Activated CD4-positive, alpha-beta T cell treated with anti-CD3 and anti-CD28 coated beads, Interleukin-2, amount 50 U/mL, for 16 hours (primary cell): ENCODE measurements at places on chromosomes 4 and X.

DNA sequence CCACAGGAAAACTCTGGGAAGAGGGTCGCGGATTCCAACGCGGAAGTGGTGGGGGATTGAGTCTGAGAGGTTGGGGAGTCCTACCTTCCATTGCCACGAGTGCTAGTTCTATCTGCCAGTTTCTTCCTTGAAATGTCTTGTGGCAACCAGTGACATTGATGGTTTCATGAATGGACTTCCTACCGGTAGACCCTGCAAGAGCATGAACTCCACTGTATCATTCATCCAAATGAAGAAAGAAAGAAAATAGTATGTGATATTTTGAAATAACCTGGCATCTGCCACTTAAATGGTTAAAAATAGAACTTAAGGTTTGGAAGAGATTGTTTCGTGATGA is 1.1 kb upstream of the SLC10A7 start:
- DNase-seq, result peak; percentile 26

- no peak for DNase-seq
Measured at GRCh38 chr4:53059256-53059655, 197.1 kb downstream of the RASL11B start.

GRCh38 chr4:38672397-38673129 is 8.6 kb downstream of the KLF3 start:
- no peak for DNase-seq

- peak; percentile 62 for DNase-seq
Measured at GRCh38 chr4:184453365-184454160, 20.8 kb downstream of the IRF2 start.

DNA sequence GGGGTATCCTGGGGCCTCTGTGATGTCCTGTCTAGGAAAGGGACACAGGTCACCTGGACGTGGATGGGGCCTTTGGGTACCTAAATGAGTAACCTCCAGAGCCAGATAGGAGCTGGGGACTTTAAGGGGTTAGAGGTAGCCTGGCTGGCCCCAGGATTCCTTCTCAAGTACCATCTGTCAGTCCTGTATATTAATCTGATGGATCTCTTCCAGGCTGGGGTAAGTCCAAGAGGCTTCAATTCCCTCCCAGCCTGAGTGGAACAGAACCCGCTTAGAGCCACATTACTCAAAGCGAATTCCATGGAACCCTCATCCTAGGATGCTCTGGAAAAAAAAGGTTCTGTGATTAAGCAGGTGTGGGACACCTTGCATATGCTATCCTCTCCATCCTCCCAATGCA is 24.8 kb upstream of the MAP3K15 start:
- DNase-seq, result no peak

DNA sequence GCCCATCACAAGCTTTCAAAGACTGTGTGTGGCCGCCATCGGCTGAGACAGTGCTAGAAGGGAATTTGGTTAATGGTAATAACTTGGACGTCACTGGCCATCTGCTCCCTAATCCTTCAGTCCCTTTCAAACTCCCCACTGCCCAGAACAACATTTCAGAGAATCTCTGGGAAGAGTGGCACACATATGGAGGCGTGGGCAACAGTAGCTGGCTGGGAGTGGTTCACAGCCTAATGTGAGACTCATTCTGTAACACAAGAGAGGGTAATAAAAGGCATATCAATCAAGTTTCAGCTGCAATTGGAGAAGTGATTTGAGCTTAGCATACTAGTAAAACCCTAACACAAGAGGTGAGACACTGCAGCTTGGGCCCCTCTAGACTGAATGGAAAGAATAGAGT is 15.4 kb downstream of the SMIM10 start:
- DNase-seq, result no peak

- DNase-seq, result no peak
Measured at GRCh38 chr4:44861756-44862155, 135.4 kb upstream of the GNPDA2 start.

- DNase-seq, result peak; percentile 16
Measured at GRCh38 chrX:130415201-130415600, 13.4 kb downstream of the RBMX2 start.

DNA sequence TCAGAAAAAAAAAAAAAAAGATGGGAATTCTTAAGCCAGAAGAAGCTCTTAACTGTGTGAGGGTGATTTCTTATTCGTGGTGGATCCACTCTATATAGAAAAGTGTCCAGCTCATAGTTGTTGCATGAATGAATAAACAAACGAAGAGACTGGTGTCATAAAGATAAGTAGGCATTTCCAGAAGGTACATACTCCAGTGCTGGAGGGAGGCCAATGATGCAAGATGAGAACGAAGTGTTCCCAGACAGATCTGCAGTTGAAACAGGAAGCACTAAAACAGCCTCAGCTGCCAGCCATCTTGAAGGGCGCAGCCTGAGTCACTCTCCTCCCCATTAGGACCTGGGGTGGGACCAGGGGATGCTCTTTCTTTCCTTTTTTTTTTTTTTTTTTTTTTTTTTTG is 47.4 kb upstream of the HOPX start:
- no peak for DNase-seq

DNA sequence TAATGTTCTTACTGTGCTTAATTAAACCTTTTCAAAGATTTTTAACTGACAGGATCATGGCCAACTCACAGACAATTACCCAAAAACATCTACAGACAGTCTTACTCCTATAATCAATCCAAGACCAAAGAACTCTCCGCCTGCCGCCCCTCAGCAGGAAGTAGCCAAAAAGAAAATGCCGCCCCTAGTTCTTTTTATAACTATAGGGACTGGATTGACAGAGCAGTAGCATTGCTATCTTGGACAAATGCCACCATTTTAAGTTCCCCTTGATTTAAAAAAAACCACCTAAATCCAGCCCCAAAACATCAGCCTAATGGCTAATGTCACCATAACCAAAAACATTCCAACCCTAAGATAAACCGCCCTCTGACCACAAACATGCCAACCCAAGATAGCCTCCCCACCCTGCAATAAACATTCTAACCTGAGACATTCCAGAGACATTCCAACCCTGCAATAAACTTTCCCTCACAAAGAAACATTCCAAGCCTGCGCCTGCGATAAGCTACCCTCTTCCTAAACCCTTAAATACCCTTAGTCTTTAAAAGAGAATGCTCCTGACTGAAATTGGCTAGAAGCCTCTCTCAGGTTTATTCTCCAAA is 77.0 kb downstream of the COQ2 start:
- no peak for DNase-seq

DNA sequence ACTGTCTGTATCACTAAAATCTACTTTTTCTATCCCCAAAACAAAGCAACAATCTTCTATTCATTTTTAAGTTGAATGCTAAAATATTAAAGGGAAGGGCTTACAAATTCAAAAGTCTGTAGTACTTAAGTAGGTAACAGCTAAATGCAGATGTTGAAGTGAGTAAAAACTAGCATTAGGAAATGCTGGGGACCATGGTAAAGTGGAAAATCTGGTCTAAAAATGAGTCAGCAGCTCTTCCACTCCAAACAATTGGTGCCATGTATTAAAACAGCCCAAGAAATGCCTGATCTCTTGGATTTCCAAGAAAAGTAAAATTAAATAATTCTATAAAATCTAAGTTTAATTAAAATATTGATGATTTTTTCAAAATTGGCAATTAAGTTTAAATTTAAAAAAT is 73.3 kb upstream of the PPP3CA start:
- DNase-seq, result no peak

DNA sequence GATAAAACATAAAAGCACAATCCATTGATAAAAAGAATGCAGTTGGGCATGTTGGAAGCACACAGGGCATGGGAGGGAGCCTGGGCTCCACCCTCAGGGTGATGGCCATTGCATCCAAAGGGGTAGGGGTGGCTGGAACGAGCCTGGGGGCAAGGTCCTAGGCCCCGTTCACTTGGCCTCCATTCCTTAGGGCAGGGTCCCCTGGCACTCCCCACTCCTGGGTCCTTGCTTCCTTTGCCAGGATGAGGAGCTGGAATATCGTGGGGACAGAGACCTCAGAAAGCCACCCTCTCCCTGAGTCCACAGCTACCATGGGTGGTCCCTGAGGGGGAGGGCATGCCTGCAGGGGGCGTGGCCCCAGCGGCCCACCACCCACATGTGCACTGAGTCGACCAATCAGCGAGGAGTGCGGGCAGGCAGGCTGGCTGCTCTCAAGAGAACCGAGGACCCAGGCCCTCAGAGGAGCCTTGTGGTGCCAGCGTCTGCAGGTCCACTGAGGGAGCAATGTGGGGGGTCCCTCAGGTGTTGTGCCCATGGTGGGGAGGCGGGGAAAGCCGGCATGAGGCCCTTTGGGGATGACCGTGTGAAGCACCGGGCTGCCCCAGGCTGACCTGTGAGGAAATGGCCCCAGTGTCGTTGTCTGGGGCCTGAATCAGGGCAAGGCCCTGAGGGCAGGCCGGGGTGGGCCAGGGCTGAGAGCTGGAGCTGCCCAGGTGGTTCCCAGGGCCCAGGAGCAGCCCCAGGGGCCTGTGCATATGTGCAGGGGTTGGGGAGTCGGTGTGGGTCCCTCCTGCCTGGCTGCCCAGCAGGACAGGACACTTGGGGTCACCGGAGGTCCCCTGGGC is 78.6 kb upstream of the AMELX start:
- no peak for DNase-seq

GRCh38 chr4:76377911-76378310 is 43.0 kb downstream of the CCDC158 start:
- peak; percentile 37 for DNase-seq

DNA sequence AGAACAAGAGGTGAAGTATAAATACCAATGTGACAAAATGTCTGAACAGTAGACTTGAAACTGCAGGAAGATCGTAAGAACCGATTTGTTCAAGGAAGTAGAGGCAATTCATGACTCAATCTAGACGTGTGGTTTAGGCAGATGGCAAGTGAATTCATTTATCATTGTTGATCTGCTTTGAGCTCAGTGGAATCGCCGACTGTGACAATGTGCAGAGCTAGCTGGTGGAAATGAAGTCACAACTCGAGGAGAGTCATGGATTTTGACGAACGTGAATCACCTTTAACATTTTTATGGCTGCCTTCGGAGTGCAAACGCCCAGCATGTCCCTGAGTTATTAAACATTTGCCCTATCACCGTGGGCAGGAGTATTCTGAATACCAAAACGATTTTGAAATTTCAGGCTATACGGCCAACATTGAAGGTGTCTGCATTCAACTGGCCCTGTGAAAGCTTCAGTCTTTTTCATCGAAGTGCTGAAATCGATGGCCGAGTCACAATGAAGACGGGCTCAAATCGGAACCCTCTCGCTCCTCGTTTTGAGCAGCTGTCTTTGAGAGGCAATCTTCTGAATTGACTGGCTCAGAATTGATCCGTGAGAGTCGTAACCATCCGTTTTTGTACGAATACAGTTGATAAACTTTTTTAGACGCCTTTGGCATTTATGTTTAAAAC is 689 bp upstream of the OGT start:
- DNase-seq, result peak; percentile 83

GRCh38 chr4:76657443-76657842 is 222.4 kb downstream of the SHROOM3 start:
- DNase-seq, result no peak

DNA sequence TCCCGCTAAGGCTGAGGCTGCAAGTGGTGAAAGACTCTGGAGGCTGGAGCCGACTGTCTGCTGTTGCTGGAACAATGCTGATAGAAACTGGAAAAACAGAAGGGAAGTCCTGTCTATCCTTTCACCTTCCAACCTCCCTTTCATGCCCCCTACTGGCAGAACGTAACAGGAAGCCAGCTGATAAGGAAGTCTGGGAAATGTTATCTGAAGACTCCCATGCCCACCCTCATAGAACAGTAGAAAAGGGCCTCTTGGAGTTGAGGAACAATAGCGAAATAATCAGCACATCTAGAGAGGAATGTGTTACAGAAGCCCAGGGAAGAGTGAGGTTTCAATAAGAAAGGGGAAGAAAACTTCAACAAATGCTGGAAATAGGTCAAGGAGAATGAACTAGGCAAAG is 117.1 kb upstream of the DKK2 start:
- DNase-seq, result no peak

- no peak for DNase-seq
Measured at GRCh38 chrX:154329294-154329693, 33.7 kb downstream of the TKTL1 start.

- DNase-seq, result no peak
Measured at GRCh38 chrX:94162971-94163370, 489.0 kb downstream of the FAM133A start.

GRCh38 chrX:46865281-46865680 is 28.4 kb downstream of the RP2 start:
- no peak for DNase-seq

- peak; percentile 21 for DNase-seq
Measured at GRCh38 chr4:41693629-41694028, 54.9 kb downstream of the PHOX2B start.

DNA sequence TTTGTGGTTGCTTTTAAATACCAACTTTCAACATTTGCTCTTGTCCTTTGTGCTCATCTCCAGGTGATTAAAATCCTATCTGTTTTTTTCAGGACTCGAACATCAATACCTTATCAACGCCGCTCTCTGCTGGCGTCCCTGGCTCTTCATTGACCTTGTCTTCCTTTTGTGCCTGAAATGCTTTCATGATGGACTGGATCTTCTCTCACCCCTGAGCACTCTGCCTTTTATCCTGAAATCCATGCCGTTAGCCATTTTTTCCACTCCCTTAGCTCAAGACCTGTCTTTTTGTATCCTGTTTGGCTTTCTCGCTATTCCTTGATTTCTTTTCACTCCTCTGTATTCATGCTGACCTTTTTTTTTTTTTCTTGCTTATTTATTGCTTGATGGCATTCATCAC is 549.5 kb upstream of the CPEB2 start:
- no peak for DNase-seq

DNA sequence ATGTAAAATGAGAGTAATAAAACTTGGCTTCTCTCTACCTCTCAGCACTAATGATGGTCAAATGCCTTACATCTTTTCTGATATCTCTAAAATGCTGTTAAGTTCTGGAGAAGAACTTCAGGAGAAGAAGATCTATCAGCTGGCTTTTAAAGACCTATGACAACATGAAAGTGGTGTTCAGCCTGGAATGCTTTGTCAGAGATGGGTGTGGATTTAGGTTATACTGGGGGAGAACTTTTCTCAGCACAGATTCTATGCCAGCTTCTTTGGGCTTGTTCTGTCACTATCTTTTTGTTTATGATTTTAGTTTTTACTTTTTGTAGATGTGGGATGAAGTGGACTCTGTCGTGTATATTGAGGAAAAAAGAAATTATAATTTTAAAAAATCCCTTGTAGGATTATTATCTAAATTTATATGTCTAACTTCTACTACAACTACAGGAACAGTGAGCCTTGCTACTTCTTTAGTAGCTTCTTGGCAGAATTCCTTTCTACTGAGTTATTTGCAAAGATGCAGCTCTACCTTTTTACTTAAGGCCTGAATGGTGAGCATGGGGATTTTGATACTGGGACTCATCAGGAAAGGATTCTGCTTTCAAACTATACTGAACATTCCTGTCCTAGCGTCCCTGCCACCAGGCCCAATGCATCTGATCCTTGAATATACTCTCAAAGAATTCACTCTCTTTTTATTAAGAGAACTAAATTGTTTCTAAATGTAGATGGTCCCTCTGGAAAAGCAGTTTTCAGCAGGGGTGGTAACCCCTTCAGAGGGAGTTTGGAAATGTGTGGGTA is 19.6 kb downstream of the CYP2U1 start:
- DNase-seq, result no peak

DNA sequence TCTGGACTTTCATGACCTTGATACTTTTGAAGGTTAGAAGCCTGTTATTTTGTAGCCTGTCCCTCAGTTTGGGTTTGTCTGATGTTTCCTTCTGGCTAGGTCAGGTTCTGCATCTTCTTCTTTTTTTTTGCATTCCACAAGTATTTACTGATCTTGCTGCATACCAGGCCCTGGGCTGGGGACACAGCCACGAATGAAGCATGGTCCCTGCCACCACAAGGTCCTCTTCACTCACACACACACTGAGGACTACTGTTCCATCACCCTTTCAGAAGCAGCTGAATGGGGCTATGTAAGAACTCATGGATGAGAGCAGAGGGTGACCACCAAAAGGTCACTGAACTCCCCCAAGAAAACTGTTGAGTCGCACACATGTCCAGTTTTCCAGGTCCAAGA is 39.2 kb downstream of the USP11 start:
- no peak for DNase-seq
